Astrocyte (in vitro differentiated cells and primary cell): ENCODE measurements at places on chromosomes 4 and X.
A peak's percentile ranks its signal among the peaks of the same experiment; 100 is the strongest.

DNA sequence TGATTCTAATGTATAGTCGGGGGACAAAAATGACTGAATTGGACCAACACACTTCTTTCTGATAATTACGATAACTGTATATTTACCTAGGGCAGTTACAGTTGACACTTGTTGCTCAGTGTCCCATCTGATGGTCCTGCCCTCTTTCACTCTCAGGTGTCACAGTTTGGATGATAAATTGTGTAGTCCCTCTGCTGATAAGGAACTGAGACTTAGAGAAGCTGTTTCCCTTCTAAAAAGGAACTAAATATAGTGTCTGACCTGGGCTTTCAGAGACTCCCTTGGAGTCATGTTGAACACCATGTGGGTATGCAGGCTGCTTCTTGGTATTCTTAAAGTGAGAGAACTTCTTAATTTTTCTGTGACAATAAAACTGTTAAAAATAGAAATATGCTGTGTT lies 23.7 kb upstream of the PNPLA4 start:
- no peak for DNase-seq

GRCh38 chrX:100830143-100830542 lies 10.0 kb downstream of the CSTF2 start:
- no peak for DNase-seq

DNA sequence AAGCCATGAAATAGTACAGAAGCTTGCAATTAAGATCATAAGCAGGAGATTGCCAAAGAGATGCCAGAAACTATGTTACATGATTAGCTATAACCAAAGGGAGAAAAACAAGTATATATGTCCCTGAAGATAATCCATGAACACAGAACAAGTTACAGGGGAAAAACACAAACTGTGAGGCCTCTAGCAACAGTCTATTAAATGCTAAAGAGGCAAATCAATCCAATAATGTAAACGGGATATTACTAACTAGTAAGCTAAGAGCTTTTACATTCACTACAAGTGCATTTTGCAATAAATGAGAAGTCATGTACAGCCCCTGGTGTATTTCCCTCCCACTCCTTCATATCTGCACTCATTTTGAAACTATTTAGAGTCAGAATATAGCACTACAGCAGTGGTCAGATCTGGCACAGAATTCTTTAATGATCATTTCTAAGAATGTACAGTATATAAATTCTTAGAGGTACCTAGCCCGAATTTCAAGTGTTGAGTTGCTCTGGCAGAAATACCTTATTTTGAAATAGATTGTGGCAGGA lies 449.8 kb upstream of the SMIM31 start:
- peak; percentile 27 for DNase-seq

DNA sequence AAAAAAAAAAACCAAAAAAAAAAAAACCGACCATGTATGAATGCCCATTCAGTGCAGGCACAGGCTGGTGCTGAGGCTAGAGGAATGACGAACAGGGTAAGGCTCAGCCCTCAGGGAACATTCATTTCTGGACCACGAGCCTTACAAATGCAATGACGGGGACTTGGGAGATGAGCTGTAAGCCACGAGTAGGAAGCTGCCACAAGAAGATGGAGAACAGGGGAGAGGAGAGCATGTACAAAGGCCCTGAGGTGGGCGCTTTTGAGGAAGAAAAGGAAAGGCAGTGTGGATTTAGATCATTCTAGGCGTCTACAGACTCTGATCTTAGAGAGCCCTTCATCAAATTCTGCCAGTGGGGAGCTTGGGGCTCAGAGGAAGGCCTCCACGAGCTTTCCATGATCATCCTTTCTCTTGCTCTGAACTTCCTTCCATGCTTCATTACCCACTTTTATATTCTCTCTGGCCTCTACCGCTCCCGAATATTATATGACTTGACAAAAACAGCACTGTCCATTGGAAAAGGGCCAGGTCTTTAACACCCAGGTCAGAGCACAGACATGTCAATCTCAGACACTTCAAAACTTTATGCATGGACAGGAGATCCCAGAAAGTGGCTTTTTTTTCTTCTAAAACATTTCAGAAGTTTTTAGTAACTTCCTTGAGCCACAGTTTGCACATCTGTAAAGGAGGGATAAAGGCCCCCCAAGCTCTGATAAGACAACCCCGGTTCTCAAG lies 3.3 kb upstream of the ZNF518B start:
- no peak for DNase-seq

DNA sequence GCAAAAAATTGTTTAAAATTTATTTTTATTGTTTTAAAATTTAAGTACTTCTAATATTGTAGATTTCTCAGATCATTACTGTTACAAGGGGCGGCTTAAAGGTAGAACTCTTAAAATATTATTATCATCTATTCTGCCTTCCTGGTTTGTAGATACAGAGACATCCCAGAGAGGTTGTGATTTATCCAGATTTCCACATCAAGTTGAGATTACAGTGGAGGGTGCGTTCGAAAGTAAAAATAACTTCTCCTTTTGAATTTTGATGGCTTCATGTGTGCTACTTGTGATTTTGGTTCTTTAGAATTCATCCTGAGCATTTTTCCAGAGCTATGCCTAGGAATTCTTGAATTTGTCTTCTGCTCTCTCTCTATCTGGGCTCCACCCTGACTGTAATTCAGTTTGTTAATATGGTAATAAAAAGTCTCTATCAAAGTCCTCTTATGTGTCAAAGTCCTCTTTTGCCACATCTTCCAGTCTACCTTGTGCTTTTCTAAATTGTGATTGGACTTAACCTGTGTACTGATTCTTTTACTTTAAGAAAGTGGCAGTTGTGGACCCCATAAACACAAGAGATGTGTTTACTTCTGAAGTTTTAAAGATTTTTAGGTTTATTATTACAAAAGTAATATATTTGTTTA lies 37.2 kb downstream of the CLCN3 start:
- no peak for DNase-seq

DNA sequence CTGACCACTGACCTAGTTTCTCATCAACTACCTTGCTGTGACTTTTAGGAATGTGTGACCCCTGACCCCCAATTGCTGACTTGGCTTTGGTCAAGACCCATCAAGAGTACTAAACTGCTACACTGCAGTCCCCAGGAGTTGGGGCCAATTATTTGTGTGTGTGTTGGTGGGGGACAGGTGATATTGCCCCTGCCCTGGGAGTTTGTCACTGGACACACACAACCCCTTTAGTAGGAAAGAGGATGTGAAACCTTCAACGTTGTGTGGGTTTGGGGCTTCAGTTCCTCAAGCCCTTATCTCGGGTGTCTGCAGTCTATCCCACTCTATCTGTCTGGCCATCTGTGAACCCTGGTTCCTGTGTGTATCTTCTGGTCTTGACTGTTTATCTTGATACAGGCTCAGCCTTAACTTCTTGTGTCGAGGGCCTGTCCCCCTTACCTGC lies 6.5 kb downstream of the SASH3 start:
- no peak for DNase-seq

DNA sequence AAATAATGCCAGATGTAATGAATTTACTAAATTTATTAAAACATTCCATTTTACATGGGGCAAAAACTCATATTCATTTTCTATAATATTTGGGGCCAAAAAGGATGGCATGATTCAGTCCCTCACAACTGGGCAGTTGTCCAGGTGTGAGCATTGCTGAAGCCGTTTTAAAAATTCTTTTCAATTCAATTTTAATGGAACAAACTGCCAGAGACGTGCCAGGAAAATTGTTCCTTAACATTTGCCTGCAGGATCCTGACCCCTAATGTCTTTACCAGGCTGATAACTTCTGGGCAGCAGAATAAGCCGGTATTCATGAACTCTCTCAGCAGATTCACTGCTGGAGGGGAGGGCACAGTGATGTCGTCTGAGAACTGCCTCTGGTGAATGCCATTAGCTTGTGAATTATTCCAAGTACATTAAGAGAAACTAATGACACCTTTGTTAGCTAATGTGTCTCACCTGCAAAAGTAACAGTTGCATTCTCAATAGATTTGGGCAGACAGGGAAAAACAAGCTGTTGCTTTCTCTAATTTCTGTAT lies 1445.1 kb upstream of the TENM3 start:
- no peak for DNase-seq

GRCh38 chrX:105314458-105314857 lies 94.0 kb upstream of the TEX13A start:
- peak; percentile 26 for DNase-seq

DNA sequence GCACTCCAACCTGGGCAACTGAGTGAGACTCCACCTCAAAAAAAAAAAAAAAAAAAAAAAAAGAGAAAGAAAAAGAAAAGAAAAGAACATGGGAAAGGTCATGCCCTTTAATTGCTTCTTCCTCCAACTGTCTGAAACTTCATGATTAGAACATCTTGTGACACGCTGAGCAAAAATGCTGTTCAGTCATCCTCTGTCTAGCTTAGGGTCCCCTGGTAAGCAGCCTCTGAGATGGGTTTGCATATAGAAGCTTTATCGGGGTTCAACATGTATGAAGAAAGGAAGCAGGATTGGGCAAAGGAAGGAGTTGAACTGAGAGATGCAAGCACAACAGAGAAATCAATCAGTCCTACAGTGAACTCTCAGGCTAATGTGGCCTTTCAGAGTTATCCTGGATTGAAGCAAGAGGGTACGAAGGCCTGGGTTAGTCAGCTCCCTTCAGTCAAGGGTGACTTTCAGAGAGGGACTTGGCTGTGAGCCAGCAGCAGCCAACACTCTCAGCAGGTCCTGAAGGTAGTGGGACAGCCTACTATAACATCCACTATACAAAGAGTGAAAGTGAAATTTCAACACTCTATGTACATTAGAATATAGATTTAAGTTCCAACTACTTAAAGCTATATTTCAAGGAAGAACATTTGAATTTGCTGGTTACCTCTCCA lies 11.4 kb downstream of the MAOB start:
- DNase-seq: no peak

DNA sequence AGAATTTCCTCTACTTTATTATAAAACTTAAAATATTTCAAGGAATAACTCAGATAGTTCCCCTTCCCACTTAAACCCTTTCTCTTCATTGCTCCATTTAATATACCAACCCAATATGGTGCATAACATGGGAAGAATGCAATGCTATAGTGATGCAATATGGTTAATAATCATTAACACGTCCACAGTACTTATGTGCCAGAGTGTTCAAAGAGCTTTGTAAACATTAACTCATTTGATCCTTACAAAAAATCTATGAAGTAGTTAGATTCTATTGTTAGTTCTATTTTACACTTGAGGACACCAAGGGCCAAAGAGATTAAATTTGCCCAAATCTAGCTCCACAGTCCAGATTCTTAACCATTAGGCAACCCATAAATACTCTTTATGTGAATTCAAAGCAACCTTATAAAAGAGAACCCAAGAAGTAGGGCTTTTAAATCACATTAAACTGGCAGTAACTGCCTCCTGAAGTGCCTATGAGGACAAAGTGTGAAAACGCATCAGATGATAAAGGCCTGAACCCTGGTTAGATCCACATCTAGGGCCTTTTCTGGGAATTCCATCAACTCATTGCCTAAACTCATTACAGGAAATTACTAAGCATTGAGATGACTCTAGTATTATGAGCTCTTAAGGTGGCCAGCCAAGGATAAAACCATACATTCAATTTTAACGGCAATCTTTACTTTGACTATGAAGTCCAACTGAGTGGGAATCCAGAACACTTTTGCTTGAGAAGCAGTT lies 94.3 kb downstream of the AREG start:
- peak; percentile 33 for DNase-seq

DNA sequence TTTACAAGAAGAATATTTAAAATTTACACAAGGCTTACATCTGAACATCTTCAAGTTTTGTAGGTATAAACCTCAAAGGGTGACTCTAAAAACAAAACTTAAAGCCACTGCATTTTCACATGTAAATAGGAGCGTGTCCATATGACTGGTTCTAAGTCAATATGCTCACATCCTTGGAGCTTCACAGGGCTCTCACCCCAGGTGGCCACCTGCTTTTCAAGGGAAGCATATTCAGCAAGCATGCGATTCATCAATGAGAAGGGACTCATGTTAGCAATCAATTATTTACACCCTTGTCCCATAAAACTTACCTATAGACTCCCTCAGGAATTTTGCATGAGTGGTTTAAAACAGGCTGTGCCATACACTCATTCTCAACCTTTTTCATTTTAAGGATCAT lies 17.8 kb upstream of the KLHL34 start:
- DNase-seq: no peak

DNA sequence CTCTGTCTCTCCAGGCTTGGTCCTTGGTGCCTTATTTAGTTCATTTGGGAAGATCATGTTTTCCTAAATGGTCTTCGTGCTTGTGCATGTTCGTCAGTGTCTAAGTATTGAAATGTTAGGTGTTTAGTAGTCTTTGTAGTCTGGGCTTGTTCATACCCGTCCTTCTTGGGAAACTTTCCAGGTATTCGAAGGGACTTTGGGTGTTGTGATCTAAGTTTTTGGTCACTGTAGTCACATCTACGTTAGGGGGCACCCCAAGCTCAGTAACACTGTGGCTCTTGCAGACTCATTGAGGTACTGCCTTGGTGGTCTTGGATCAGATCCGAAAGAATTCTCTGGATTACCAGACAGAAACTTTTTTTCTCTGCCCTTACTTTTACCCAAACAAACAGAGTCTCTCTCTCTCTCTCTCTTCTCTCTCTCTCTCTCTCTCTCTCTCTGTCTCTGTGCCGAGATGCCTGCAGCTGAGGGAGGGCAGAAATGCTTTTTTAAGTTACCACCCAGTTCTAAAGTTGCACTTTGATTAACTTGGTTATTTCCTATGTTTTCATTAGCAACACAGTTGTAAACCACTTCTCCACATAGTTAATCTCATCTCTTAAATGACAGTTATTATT lies 67.6 kb upstream of the SLC7A3 start:
- peak; percentile 57 for DNase-seq

GRCh38 chr4:40506492-40506891 lies 123.2 kb downstream of the RBM47 start:
- DNase-seq: no peak

DNA sequence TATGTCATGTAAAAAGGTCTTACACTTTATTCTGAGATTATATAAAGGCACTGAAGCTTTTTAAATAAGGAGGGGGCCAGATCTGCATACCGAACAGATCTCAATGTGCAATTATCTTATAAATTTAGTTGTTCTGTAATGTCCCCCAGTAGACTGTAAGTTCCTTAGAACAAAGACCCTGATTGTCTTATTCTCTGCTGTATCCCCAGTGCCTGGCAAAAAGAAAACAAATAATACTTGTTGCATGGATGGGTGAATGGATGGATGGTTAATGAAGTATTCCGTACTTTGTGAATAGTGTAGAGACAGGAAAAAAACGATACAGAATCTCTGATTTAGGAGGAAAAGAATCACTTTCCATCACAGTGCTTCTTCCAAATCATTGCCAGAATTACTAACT lies 141.5 kb downstream of the CHM start:
- no peak for DNase-seq
